ENCODE measurements at places on chromosomes 12 and 14.
A peak's percentile ranks its signal among the peaks of the same experiment; 100 is the strongest.

- DNase-seq, result no peak
Measured at GRCh38 chr14:104930526-104931303, 6.0 kb downstream of the PLD4 start.

DNA sequence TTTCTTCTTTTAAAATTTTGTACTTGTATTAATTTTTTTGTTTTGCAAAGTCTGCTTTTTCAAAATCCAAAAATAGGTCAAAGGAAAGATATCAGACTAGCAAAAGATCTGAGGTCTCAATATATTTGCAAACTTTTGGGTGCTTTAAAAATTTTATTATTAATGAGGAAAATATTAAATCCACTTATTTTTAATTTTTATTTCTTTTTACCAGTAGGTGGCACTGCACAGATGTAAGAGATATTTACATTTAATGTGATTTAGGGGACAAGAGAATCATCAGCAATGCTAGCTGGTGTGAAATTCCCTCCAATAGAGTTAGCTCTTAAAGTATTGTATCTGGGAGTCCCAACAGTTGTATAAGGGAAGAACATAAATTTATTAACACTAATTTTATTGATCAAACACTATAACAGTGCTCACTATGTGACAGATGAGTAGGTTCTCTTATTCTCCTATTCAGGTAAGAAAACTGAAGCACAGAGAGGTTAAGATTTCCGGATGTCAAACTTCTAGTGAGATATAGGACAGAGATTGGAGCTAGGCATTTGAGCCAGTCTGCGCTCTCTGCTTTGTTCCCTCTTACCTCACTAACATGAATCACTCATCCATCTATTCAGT lies 30.5 kb downstream of the ALX1 start:
- DNase-seq, result no peak

DNA sequence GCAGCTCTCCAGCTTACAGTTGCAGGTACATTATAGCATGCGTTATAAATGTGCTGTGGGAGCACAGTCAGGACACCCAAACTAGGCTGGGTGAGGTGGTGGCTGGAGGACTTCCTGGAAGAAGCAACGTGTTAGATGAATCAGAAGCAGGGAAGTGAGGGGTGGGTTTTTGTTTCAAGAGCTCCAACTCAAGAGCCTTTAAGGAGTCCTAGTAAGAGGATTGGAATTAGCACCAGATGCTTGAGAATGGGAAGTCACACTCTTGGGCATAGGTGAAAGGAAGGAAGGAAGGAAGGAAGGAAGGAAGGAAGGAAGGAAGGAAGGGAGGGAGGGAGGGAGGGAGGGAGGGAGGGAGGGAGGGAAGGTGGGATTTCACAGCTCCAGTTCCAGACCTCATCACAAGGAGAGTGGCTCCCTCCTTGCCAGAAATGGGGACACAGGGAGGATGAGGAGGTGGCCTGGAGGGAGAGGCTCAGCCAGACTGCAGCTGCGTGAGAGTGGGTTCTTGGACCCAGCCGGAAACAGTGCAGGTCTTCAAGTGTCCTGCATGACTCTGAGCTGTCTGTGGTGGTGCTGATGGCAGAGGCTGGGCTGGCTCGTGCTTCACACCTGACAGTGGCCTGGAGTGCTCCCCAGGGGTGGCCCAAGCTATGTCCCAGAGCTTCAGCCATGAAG lies 115.7 kb upstream of the GSC start:
- no peak for DNase-seq

DNA sequence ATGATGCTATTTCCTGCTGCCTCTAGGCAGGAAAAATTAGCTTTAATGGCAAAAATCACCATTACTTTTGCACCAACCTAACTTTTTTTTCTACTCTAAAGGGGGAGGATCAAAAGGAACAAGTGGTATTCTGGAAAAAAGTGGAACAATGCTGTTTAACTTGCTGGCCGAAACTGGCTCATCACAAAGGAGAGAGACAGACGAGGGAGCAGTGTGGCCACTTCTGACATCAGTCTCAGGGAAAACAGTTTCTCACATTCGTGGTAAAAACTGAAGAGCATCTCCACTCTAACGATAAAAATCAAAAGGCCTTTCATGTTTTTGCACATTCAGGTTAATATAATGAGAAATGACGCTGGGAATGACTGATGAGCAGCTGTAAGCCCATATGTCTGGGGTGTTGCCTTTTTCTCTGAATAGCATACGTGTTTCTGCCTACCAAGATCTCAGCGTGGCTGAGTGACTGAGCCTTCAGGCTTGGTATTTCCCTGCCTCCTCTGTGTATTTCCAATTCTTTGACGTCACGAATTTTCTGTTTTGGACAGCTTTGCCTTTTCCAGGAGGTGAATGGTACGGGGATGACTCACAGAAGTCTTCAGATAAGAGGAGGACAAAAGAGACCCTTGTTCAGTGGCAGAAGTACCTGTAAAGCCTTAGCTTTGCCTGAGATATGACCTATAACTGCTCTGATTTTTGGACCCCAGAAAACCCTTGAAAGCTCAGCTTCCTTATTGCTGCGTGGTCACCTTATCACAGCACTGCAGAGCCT lies 358.8 kb downstream of the GLT1D1 start:
- no peak for DNase-seq

DNA sequence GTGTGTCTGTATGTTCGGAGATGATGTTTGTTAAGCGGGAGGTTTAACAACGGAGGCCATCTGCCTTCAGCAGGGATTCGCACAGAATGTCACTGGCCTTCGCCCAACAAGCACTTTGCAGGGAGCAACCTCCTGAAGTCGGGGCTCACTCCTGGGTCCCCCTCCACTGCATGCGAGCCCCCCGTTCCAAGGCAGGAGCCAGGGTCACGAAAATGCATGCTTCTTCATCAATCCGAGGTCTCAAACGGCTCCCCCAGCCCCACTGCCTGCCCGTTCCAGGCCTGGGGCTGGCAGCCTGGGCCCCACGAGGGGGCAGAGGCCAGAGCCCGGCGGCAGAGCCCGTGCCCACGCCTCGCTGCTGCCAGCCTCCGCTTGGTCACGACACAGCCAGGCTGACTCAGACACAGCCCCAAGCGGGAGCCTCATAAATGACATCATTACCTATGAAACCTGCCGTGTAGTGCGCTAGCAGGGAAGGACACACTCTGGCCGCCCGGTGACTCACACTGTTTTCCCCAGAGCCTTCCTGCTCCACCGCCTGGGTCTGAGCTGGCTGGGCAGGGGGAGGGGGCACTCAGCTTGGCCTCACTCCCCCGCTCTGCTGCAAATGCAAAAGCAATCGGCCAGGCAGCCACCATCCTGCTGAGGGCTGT lies 169.5 kb upstream of the RTL1 start:
- peak; percentile 45 for DNase-seq

DNA sequence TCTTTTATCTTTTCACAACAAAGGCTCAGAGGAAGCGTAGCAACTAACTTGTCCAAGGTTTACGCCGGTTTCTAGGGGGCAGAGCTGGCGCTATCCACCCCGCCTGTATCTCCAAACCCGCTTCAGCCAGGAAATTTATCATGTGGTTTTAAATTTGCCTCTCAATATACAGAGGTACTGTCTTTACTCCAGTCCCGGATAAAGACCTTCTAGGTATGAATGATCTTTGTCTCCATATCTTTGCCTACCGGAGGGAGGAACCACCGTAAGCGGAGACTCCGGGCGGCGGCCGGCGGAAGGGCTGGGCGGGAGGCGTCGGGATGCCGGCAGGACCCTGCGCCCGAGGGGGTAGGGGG lies 693 bp upstream of the RIMKLB start:
- no peak for DNase-seq

DNA sequence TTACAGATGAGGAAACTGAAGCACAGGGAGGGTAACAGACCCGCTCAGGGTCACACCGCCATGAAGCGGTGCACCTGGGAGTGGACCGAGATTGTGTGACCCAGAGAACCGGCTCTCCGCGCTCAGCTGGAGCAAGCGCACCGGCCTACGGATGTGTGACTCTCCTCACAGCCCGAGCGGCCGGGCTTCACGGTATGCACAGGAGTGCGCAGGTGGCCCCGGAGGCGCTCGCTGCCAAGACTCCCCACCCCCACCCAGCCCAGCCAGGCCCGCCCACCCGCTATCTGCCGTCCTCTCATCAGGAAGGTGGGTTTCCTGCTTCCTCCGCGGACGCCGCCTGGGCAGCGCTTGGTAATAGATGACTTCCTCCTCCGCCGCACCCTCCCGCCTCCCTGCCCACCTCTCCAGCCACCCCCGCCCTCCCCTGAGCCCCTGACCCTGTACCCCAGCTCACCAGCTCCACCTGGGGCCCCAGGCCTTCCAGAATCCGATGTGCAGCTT lies 110.7 kb downstream of the NCOR2 start:
- DNase-seq, result no peak

- DNase-seq, result peak; percentile 75
Measured at GRCh38 chr12:24960222-24960855, 11.4 kb upstream of the BCAT1 start.

- no peak for DNase-seq
Measured at GRCh38 chr14:89906000-89906399, 48.5 kb downstream of the EFCAB11 start.

GRCh38 chr14:64602826-64603225 lies 53.1 kb downstream of the PPP1R36 start:
- no peak for DNase-seq

DNA sequence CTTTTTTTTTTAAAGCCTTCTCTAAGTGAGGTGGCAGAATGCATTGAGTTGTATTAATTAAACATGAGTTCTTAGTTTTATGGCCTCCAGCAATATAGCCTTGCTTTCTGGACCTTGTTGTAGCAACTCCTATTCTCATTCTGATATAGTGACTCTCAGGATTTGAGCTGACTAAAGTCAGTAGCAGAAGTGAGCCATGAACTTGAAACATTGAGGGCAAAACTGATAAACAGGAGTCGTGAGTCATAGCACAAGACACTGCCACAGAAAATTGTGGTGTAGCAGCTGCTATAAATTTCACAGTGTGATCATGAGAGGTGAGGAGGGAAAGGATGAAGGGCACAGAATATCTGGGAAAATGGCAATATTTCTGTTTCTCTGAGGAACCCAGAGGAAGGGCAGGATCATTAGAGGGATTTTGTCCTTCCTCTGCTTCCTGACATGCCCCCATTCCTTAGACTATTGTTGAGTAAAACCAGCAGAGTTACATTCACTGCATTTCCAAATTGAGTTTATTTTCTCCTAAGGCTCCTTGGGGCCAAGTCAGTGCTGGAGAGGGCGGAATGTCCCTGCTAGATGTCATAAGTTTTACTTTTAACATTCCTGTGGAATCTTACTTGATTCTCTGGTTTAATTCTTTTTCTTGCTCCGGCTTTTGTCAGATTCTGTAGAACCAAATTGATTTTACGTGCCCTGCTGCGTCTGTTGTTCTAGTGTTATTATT lies 7.5 kb downstream of the KLRG1 start:
- DNase-seq, result no peak

DNA sequence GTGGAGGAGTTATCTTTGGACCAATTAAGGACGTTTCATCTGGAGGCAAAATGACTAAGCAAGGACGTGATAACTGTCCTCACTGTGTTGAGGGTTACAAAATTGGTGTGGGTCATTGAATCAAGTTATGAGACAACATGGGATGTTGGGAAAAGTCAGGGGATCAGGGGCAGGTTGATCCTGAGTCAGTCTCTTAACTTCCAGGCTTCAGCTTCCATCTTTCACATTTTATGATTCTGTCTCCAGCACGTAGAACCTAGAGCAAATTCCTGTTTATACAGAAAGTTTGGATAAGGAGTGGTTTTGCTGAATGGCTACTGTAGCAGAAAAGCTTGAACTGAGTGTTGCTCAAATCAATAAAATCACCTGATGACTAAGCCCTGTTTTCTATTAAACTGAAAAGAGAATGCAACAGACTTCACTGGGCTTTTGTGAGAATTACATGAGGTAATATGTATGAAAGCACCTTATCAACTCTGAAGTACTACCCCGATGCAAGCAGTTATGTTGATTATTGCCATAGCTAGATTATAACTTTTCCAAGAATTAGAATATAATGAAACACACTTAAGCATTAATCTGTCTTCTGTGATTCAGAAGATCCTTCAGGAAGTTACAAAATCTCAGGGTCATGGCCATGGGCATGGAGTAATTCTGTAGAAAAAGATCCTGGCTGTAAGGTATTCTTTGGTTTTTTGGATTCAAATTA lies 184.8 kb downstream of the ETV6 start:
- DNase-seq, result no peak

GRCh38 chr14:90830931-90831701 lies 14.9 kb upstream of the TTC7B start:
- no peak for DNase-seq

GRCh38 chr12:49665384-49665783 lies 41.8 kb downstream of the FMNL3 start:
- no peak for DNase-seq

DNA sequence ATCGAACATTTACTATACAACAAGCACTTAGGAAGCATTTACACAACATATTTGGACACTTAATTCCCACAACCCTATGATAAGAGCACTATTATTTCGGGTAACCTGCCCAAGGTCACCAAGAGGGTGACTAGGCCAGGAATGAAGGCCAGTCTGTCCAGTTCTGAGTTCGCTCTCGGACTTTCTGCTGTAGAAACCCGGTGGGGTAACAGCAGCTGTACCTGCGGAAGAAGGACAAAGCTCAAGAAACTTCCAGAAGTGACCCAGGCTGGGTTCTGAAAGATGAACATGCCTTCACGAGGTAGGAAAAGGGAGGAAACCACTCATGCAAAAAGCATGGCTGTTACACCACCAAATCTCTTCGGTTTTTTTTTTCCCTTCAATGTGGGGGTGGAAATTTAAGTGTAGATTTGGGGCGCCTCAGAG lies 10.8 kb downstream of the PLA2G1B start:
- DNase-seq, result no peak

- DNase-seq, result no peak
Measured at GRCh38 chr12:113973109-113973904, 7.2 kb upstream of the RBM19 start.

GRCh38 chr12:98182821-98183220 lies 332.6 kb upstream of the TMPO start:
- DNase-seq, result no peak

- DNase-seq, result no peak
Measured at GRCh38 chr12:76080017-76080728, 4.3 kb downstream of the NAP1L1 start.

- no peak for DNase-seq
Measured at GRCh38 chr14:45201905-45202304, 51.1 kb downstream of the MIS18BP1 start.

DNA sequence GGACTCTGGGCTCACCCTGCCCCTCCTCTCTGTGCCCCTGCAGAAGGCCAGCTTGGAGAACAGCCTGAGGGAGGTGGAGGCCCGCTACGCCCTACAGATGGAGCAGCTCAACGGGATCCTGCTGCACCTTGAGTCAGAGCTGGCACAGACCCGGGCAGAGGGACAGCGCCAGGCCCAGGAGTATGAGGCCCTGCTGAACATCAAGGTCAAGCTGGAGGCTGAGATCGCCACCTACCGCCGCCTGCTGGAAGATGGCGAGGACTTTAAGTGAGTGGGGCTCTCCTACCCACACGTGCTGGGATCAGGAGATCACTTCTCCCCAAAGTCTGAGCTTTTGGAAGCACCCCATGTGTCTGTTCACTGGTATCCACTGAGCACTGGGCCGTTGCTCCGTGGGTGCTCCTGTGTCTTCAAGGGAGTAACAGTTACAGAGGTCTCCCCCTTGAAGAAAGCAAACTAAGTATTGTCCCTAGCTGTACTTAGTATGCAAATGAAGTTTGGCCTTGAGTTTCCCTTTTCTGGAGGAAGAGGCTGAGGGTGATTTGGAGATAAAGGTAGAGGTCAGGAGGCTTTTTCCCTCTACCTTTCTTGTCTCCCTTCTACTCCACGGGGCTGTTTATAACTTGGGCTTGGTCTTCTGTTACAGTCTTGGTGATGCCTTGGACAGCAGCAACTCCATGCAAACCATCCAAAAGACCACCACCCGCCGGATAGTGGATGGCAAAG lies 3.3 kb downstream of the KRT18 start:
- no peak for DNase-seq
